NCI-H510A (cell line): ENCODE measurements at places on chromosomes 5 and 9.

DNA sequence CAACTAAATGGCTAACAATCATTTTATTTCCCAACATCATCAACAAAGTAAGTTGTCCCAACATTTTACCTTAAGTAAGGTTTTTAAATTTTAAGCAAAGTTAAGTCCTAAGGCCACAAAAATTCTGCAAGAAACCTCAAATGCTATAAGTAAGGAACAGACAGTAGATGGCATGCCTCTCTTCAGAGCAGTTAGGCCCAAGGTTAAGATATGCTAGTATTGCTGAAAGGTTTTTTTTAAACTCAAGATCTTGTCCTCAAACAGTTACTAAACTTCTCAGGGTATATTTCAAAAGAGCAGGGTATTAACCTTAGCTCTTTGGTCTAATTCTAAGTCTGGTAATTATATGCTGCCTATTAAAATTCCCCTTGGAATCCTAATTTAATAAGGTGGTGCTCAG is 35.1 kb downstream of the PJA2 start:
- DNase-seq, result no peak

- DNase-seq, result no peak
Observed at GRCh38 chr5:55421074-55421529, 113.3 kb downstream of the MTREX start.

GRCh38 chr5:116396476-116397099 is 178.0 kb downstream of the SEMA6A start:
- DNase-seq, result no peak

DNA sequence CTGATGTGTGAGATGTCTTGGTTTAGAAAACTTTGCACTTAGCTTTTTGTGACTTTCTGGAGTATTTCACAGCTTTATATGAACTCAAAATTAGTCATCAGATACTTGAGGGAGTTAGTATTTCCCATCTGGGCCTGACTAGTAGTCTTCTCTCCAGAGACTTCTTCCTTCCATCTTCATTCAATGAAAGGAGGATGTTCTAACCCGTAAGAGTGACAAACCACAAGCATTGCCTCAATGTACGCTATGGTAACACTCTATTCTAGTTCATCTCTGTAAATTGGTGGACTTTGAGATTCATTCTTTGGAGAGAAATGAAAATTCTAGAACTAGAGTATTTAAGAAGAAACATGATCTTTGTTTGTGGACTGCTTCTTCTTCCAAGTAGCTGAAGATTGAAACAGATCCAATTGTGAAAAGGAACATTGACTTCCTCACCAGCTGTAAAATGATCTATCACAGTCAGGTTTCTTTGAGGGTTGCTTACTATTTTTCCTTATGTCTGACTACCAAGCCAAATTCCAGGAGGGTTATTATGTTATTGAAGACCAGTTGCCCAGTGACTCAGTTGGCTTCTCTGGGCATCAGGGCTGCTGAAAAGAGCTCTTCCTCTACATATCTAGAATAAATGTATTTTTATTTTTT is 157.6 kb downstream of the SLC12A2 start:
- DNase-seq, result no peak
